ENCODE measurements at places on chromosomes 7 and 10. TPM values are rescaled to one million over a fixed set of nuclear protein-coding genes. Genes with fewer than 3 reads are reported as not detected.

- DNase-seq, result no peak
Measured at GRCh38 chr7:108252177-108252576, 122.0 kb upstream of the LAMB4 start.

GRCh38 chr7:69700331-69700730 lies 102.1 kb downstream of the AUTS2 start:
- DNase-seq, result no peak

DNA sequence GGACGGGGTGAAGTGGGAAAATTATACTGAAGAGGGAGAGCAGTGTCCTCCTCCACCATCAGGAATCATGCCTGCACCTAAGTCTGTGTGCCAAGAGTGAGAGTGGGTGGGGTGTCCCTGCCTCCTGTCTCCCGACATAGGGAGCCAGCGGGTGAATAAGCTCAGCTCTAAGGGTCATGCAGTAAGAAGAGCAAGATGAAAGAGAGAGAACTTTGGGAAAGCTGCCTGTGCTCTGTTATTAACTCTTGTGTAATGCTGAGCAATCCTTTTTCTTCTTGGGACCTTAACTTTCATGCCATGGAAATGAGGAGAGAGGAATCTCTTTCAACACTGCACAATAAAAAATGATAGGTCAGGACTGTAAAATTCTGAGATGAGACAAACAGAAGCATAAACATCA lies 7.9 kb upstream of the TCAF1 start:
- peak; percentile 39 for DNase-seq

DNA sequence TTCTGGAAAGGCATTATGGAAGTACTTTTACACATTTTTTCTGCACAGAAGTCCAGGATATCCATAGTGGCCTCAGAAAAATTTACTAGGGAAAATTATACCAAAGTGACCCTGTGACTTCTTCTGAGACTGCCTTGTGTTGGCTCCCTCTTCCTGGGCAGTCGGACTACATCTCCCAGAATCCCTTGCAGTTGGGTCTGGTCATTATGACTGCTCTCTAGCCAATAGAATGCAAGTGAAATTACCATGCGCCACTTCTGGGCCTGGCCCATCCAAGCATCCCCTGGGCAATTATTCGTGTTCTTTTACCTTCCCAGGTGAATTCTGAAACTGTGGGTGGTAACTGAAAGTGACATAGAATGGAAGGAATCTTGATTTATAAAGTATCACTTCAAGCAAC lies 430.9 kb downstream of the ACTR3B start:
- DNase-seq, result no peak

- no peak for DNase-seq
Measured at GRCh38 chr7:79063019-79063698, 390.3 kb downstream of the MAGI2 start.

DNA sequence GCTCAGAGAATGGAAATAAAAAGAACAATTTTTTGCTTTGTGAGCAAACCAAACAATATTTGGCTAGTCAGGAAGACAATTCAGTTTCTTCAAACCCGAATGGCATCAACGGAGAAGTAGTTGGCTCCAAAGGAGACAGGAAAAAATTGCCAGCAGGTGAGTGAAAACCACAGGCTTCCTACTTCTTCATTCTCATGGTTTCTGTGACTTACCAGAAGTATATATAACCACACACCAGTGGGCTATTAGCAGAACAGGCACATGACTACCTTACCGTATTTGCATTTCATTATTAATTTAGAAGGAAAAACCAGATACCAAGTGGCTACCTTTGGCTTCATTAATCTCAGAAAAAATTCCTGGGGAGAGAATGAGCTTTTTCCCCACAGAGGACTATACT lies 8.8 kb downstream of the TDRD1 start:
- no peak for DNase-seq

DBF4 gene
- 18.2 TPM for total RNA-seq
